ENCODE measurements at places on chromosomes 6 and 20.

GRCh38 chr6:82902290-82902689, 163.4 kb downstream of the UBE3D start:
- no peak for DNase-seq

DNA sequence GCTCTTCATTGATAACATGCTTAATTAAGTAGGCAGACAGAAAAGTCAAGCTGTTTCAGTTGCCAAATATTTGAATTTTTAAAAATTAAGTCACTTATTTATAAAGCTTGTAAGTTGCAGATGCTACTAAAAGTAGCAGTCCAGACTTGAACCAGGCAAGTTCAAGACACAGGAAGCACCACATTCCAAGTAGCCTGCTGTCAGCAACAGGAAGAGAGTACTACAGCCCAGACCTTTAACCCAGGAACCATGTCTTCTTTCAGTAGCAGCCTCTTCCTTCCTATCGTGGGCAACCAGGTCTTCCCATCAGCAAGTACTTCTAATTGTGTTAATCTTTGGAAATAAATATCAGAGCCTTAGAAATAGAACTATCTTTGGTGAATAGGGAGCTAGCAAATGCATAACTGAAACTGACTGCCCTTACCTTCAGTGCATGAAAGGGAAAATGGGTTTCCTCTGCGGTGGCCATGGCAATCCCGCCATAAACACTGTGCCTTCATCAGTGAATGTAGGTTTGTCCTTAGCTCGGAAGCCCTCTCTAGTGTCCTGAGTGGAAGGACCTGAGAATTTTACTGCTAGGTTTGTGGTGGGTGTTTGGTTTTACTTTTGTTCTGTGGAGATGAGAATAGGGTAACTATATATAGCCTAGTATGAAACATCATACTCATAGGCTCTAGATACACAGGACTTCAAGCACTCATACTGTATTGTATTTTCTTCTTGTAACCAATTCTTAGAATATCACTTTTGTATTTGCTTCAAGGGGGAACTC, 95.6 kb downstream of the SYCP2 start:
- DNase-seq: no peak

- peak; percentile 67 for DNase-seq
These were observed 446.7 kb downstream of the GJA1 start for GRCh38 chr6:121881974-121882667.

DNA sequence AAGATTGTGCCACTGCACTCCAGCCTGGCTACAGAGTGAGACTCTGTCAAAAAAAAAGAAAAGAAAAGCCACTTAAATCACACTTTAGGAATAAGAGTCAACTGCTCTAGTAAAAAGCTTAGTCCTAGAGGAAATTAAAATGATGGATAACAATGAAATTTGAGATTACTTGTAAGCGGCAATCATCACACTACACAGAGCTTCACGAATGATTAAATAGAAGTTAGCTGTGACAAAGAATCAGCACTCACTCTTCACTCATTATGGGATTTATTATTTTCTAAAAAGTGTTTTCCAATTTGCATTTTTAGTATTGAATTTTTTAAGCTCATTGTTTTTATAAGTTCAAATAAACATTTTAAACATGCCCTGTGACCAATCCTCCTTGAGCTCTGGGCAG, 718.0 kb downstream of the UTRN start:
- no peak for DNase-seq

DNA sequence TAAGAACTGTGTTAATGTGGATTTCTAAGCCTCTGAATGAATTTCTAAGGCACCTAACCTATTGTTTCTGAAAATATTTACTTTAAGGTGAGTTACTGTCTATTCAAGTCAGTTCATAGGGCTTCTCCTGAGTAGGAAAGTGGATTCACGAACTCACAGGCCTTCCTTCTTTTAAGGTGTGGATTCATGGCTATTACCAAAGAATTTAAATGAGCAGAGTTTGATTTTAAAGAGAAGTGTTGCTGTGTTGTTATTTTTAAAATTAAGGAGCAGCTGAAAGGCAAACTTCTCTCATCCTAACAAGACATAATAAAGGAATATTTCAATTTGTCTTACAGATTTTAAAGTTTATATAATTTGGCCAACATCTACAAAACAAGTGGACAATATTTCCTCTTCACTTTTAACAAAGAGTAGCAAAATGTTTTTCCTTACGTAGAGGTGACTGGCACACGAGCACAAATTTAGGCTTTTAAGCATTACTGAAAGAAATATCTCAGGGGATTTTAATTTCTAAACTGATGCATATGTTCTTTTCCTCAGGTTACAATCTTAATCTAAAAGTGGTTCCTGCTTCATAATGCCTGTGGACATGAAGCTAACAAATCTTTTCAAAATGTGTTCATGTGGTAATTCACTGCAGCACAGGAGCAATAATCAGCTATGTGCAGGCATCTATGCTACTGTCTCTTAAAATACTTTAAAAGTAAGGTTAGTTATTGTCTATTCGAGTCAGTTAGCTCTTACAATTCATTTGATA, 602 bp upstream of the TSPYL4 start:
- no peak for DNase-seq

DNA sequence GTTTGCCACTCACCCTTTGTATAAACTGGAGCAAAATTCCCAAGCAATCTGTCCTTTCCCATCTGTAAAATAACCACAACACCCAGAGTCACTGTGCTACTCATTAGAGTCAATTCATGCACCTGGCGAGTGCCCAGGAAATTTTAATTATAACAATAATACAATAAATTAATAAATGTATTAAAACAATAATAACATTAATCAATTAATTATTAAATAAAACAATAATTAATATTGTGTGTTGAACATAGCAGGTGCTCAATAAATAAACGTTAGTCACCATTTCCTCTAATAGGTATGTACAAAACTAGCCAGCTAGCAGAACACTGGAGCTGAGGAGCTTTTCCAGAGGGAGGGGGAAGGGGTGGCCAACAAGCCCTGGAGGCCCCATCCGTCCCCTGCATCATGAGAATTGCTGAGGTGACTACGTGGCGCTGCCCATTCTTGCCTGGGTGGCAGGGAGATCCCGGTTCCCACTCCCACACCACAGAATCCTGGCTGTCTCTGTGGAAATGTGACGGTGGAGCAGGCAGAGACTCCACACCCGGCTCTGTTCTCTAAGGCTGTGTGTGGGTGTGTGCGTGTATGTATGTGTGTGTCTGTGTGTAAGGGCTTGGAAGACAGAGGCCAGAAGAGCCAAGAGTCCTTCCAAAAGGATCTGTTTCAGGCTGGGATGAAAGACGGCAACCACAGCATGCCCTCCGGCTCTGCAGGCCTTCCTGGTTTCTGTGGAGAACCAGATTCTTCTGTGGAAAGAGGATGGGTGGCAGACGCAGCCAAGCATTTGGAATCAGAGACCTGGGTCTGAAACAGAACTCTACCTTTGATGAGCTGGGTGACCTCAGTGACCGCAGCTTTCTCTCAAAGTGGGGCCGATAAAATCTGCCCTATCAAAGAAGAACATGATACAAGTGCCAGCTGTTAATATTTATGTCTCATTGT, 18.8 kb upstream of the EZR start:
- no peak for DNase-seq

GRCh38 chr20:48186447-48186846, 401.2 kb upstream of the SULF2 start:
- peak; percentile 32 for DNase-seq
